ENCODE measurements at places on chromosomes 7 and 10.

GRCh38 chr7:20201380-20201779 is 15.8 kb downstream of the MACC1 start:
- no peak for DNase-seq

DNA sequence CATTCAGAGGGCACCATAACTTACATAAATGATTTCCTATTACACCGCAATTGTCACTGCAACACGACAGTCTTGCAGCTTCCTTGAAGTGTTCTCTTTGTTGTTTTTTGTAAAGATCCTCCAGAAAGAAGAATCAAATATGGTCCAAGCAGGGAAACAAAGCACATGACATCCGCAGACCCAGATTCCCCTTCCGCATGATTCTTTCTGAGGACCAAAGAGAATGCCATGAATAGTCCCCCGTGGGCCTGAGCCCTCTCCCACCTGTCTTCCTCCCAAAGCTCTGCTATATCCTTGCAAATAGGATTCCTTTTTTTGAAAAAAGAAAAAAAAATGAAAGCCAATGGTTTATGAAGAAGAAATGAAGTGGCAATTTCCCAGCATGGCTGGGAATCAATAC is 10.8 kb downstream of the PLXNA4 start:
- no peak for DNase-seq

DNA sequence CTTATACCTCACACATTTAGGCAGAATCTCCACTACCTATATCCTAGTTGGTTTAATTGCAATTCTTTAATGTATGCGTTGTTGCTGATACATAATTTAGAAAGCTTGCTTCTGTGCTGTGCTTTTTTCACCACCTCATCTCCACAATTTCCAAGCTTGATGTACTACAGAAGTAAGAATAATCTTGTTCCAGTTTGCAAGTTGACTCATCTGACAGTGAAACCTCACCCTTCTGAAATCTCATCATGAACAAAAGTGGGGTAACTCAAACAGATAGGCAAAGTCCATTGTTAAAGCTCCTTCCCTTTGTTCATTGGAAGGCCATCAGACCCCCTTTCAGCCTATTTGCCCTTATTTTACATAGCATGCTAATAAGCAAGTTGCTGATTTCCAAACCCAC is 13.6 kb downstream of the EIF4EBP2 start:
- no peak for DNase-seq

- peak; percentile 64 for DNase-seq
These were observed 636 bp downstream of the PDCD4 start for GRCh38 chr10:110872145-110872983.

- DNase-seq: no peak
These were observed 46.2 kb downstream of the HHEX start for GRCh38 chr10:92735938-92736337.

DNA sequence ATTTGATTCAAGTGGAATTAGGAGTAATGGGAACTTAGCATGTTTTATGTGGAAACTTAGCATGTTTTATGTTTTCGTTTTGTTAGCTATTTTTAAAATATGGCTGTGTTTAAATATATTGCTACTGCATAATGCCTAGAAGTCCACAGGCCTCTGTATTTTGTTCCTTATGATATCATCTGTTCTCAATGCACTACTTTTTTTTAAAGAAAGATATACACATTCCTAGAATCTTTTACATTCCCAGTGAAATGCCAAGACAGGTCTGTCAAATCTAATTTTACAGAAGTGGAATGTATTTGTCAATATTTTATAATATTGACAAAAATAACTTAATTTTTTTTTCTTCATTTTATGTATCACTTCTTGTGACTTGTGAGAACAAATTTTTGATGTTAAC is 51.6 kb downstream of the ST7 start:
- DNase-seq: no peak

GRCh38 chr7:51949726-51950644 is 633.4 kb upstream of the COBL start:
- DNase-seq: no peak

GRCh38 chr7:84677117-84677732 is 482.6 kb upstream of the SEMA3A start:
- DNase-seq: no peak

DNA sequence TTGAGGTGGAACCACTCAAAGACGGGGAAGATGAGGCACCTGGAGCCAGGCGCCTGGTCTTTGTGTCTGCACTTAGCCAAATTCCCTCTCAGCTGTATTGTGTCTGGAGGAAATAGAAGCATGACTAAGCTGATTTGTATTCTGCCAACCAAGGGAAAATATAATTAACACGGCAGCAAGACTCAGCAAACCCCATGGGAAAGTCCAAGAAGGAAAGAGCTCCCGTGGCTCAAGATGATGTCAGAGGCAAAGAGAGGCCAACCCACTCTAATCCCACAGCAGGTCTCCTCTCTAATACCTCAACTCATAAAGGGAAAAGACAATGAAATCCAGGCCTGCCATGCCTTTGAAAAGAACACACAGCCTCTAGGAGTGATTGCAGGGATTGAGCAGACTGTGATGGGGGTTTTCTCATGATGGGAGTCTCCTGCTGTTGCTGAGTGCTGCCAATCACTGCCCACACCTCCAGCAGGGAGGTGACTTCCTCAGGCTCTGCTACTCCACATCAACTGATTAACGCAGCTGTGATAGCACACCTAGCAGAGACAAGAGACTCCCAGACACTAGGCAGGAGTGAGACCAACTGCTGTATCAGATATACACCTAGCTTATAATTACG is 255.5 kb upstream of the C7orf33 start:
- DNase-seq: no peak

Data from NCI-H1105 (cell line).